Hippocampal formation (tissue), 2 donors: ENCODE measurements at places on chromosomes 6 and 20.
A peak's percentile ranks its signal among the peaks of the same experiment; 100 is the strongest.

DNA sequence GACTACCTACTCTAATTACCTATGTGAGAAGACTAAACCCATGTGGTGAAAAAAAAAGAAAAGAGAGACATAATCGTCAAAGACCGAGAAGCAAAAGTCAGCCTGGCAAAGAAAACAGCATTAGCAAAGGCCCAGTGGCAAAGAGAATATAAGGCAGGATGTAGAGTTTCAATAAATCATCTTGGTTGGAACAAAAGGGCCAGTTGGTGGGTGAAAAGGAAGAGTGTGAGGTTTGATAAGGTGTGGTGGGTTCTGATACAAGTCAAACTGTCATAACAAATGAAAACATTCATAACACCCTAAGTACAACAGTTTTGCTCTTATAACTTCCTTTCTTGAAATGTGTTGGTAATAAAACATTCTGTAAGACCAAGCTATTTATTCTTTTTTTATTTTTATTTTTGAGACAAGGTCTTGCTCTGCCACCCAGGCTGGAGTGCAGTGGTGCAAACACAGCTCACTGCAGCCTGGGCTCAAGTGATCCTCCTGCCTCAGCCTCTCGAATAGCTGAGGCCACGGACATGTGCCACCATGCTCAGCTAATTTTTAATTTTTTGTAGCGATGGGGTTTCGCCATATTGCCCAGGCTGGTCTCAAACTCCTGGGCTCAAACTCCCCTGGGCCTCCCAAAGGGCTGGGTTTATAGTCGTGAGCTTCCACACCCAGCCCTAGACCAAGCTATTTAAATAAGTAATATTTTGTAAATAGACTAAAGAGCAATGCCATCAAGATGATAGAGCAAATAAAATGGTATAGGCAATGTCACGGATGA, 18.9 kb upstream of the GTF3C6 start:
- no peak for DNase-seq

DNA sequence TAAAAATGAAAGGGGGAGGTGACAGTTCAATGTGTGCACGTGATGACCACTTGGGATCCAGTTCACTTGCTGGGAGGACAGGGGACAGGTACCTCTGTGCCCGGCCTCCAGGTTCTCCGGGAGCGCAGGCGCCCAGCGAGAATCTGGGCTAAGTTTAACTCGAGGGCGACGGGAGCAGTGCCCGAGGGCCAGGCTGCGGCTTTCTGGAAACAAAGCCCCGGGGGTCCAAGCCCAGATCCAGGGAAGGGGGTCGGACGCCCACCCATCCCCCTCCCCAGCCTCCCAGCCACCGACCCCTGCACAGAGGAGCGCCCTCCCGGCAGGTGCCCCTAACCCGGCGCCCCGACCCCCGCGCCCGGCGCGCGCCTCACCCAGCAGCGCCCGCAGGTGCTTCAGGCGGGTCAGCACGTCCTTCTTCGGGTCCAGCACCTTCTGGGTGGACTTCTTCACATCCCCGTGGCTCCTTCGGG, 405 bp downstream of the RALGAPA2 start:
- no peak for DNase-seq

- DNase-seq: no peak
Observed at GRCh38 chr6:15615802-15616201, 47.0 kb downstream of the DTNBP1 start.

GRCh38 chr20:62618611-62619529, 23.4 kb upstream of the SLCO4A1 start:
- no peak for DNase-seq

- DNase-seq: no peak
Observed at GRCh38 chr20:34299556-34300255, 3.4 kb downstream of the AHCY start.

DNA sequence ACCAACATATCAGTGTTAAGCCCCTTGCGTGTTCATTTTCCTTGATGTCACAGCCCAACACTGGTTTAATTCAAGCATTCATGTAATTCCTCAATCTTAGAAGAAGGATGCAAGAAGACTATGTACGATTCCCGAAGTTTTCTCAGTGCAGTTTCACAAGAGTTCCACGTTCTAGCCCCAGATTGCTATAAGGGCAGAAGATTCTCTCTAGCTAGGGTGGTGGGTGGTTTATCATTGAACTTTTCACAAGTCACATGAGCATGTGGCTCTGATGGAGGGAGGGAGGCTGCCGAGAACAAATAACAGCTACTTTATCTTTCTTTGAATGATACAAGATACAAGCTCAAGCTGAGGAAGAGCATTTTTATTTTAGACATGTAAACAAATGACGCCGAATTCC, 71.9 kb upstream of the NHSL1 start:
- no peak for DNase-seq

DNA sequence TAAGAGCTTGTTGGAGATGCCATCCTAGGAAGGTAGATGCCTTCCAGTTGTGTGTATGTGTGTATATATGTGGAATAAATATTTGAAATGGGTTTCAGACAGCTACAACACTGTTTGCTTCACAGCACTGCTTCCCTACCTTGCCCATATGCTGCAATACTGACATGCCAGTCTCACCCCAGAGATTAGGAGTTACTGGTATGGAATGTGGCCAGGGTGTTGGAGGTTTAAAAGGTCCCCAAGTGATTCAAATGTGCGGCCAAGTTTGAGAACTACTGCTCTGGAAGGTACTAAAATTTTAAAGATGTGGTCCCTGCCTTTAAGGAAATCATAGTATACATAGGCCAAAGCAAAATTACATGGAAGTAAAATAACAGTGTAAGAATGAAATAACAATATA, 39.5 kb downstream of the BCKDHB start:
- DNase-seq: no peak

GRCh38 chr6:7684076-7684475, 41.8 kb upstream of the BMP6 start:
- DNase-seq: no peak

DNA sequence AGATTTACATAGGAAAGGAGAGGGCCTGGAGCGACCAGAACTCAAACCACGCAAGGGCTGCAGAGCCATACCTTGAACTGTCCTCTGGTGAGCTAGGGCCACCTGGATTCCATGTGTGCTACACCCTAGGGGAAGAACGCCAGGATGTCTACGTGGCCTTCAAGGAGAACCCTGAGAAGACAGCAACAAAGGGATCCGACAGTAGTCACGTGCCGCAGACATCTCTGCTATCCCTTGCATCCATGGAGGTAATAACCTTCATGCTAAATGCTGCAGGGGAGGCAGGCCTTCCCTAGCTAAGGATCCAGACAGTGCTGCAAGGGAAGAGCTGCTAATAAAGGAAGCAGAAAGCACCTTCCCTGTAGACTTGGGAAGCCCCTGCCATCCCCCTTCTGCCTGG, 52.9 kb downstream of the NOL4L start:
- no peak for DNase-seq

DNA sequence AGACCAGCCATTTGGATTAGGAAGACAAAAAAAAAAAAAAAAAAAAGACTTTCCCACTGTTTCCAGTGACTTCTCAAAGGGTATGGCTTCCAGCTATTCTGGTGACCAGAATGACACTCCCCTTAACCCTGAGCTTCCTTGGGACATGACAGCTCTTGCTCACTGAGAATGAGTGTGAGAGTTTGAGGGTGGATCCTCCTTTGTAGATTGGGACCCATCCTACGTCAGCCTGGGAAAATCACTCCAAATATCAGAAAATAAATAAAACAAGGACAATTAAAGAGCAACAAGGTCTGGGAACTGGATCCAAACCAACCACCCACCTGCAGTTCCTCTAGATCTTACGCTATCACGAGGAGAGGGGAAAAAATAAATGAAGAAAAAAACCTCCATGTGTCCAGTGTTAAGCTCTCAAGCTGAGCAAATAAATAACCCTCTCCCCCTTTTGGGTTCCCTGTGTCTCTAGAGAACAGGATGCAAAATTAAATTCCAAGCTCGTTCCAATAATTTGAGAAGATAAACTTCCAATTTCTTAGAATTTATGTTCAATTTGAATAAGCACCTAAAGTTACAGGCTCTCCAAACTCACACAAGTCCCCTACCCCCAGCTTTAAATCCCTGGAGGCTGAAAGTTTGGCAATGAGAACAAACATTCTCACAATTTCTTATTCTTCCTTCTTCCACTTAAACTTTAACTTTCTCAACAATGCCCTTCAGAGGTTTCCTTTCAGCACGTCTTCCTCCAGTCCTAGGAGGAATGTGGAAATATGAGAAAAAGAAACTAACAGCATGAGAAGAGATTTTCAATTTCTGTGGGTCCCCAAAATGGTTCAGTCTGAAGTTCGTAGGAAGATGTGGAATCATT, 170.2 kb downstream of the MTFR2 start:
- DNase-seq: no peak

DNA sequence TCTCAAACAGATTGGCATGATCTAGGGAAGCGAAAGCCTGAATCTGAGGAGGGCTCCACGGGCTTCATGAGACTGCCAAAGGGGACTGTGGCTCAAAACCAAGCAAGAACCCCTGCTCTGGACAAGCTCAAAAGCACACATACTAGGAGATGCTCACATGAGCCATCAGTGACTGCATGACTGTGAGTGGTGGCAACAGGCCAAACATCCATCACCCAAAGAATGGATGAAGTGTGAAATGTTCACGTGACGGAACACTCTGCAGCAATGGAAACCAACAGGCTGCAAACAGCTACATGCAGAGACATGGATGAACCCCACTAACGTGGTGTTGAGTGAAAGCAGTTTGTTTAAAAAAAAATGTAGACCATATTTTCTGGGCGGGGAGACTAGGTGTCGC, 136.3 kb downstream of the PREX1 start:
- peak; percentile 16 for DNase-seq

- no peak for DNase-seq
Observed at GRCh38 chr6:133778414-133779130, 110.3 kb upstream of the TCF21 start.

DNA sequence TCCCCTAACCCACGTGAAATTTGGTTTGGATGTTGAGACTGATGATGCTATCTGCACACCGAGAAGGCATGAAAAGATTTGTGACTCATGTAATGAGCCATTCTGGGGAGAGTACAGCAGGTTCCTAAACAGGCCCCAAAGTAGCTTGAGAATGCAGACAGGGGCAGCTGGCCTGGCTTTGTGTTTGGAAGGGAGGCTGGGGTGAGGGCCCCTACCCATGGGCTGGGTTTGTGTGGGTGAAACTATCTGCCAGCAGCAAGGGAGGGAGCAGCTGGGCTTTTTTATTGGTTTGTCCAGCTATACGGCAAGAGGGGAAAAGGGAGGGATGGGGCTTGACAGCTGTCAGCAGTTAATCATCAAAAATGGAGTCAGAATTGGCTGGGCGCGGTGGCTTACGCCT, 87.0 kb upstream of the RNF24 start:
- DNase-seq: no peak

DNA sequence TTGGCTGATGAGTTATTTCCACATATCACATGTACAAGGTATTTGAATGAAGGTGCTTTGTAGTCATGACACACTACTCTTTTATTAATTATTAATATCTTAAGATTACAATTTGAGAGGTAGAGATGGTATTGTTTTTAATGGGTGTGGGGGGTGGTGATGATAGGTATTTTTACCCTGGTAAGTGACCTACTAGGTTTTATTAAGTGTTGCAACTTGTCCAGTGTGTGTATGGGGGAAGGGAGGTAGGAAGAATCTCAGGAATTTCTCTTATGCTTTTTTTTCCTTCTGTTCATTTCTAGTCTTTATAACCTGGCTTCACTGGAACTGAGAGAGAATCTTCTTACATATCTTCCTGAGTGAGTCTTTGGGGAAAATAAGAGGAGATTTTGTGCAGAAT, 101.4 kb downstream of the LRRC1 start:
- DNase-seq: no peak

GRCh38 chr20:14829906-14830305, 492.5 kb upstream of the FLRT3 start:
- no peak for DNase-seq

- no peak for DNase-seq
Observed at GRCh38 chr6:88246654-88247053, 80.5 kb upstream of the CNR1 start.

DNA sequence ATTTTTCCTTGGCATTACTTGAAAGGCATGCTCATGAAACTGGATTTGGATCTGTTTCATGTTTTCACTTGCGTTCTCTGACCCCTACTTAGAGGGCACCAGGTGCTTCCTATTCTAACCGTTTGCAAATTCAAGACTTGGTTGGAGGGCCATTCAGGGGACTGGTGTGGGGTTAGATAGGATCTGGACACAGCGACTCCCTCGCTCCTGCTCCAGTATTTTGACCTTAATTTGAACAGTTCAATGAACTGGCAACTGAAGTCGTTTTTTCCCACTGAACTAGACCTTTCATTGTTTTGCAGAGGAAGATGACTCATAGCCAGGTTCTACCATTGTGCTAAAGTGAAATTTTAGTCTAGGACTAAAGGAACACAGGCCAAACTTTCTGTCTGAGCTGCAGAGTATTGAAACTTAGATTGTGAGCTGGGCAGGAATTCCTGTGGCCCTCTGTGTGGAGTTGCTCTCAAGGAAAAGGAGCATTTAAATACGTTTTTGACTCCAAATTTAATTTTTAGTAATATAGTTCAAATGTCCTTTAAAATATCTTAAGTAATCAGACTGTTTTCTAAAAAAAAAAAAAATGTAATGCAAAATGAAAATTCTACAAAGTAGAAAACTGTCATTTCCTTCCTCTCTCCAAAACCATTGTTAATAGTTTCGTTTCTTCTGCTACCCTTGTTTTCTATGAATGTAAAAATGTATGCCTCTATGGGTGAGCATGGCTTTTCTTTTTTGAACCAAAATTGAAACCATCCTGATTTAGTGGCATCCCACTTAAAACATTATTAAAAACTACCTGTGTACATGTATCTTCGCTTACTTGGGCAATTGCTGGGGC, 64.8 kb downstream of the UTRN start:
- no peak for DNase-seq

DNA sequence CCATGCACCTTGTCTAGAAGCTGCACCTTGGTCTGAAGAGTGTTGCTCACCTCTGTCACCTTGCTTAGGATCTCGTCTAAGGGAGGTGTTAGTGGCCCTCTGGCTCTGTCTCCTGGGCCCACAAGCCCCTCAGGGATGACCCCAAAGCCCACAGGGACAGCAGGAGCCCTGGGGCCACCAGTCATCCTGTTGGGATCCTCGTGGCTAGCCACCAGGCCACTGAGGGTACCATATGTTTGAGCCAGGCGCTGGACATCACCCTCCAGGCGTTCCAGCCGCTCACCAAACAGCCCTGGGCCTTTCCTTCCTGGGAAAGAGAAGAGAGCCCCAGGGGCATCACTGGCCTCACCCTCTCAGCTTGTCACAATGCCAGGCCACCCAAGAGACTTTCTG, 3.9 kb downstream of the EMILIN3 start:
- DNase-seq: no peak

DNA sequence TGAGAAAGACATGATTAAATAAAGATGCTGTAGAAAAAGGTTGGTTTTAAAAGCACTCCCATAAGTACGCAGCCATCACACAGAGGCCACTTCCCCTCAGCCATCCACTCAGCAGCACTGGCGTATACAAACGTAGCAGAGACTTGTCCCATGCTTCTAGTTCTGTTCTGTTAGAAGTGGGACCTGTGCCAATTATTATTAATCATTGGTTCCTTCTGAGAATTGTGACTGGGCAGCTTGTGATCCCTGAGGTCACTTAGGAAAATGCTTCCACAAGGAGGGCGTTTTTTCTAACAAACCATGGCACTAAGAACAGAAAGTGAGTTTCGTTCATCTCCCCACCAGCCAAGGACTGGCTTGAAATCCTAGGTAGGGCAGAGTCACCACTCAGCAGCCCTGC, 53.9 kb downstream of the FAM120B start:
- no peak for DNase-seq

- no peak for DNase-seq
Observed at GRCh38 chr20:62406635-62407176, 379 bp downstream of the CABLES2 start.
